Stimulated activated CD4-positive, alpha-beta T cell treated with anti-CD3 and anti-CD28 coated beads, Interleukin-4, amount 100 ng/mL, for 24 hours (primary cell): ENCODE measurements at places on chromosomes 7 and 10.

- no peak for DNase-seq
Measured at GRCh38 chr10:120971671-120972070, 120.5 kb downstream of the WDR11 start.

- DNase-seq, result no peak
Measured at GRCh38 chr10:93807371-93807770, 49.6 kb downstream of the LGI1 start.

DNA sequence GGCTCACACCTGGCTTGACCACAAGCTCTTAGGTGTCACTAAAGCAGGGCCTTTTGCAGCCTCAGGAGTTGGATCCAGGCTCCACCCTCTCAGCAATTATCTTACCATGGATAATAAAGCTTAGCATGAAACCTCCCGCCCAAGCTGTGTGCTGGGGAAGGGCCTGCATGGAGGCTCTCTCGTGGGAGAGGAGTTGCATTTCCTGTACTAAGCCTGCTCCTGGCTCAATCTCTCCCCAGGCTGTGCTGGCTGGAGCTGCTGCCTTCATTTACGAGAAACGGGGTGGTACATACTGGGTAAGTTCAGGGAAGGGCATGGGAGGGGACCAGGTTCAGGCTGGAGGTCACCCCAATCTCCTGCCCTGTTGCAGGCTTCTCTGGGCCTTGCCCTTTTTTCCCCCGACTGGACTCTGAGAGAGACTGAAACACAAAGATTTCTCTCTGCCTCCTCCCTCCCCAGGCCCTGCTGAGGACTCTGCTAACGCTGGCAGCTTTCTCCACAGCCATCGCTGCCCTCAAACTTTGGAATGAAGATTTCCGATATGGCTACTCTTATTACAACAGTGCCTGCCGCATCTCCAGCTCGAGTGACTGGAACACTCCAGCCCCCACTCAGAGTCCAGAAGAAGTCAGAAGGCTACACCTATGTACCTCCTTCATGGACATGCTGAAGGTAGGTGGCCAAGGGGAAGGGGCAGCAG lies 2.7 kb downstream of the TMEM176A start:
- DNase-seq, result no peak

- DNase-seq, result no peak
Measured at GRCh38 chr7:47414342-47415317, 167.3 kb downstream of the TNS3 start.

DNA sequence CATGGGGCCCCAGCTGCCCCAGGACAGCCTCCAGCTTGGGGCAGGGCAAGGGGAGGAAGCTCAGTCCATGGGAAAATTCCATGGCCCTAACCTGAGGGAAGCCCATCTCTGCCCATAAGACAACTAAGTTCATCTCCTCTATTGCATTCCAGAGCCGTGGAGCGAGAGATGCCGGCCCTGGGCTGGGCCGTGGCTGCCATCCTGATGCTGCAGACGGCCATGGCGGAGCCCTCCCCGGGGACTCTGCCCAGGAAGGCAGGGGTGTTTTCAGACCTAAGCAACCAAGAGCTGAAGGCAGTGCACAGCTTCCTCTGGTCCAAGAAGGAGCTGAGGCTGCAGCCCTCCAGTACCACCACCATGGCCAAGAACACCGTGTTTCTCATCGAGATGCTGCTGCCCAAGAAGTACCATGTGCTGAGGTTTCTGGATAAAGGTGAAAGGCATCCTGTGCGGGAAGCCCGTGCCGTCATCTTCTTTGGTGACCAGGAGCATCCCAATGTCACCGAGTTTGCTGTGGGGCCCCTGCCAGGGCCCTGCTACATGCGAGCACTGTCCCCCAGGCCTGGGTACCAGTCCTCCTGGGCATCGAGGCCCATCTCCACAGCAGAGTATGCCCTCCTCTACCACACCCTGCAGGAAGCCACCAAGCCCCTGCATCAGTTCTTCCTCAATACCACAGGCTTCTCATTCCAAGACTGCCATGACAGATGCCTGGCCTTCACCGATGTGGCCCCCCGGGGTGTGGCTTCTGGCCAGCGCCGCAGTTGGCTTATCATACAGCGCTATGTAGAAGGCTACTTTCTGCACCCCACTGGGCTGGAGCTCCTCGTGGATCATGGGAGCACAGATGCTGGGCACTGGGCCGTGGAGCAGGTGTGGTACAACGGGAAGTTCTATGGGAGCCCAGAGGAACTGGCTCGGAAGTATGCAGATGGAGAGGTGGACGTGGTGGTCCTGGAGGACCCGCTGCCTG lies 4.3 kb downstream of the AOC1 start:
- DNase-seq, result no peak

DNA sequence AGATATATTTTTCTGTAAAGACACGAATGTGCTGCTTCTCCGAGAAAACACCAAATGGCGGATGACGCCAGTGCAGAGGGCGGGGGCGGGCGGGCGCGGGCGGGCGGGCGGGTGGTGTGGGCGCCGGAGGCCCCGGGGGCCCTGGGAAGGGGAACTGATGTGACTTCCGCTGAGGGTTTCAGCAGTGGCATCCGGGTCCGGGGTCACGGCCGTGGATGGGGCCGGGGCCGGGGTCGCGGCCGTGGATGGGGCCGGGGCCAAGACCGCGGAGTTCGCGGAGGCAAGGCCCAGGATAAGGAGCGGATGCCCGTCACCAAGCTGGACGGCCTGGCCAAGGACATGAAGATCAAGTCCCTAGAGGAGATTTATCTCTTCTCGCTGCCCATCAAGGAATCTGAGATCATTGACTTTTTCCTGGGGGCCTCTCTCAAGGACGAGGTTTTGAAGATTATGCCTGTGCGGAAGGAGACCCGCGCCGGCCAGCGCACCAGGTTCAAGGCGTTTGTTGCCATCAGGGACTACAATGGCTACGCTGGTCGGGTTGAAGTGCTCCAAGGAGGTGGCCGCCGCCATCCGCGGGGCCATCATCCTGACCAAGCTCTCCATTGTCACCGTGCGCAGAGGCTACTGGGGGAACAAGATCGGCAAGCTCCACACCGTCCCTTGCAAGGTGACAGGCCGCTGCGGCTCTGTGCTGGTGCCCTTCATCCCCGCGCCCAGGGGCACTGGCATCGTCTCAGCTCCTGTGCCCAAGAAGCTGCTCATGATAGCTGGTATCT lies 20.3 kb upstream of the IGF2BP3 start:
- peak; percentile 43 for DNase-seq

DNA sequence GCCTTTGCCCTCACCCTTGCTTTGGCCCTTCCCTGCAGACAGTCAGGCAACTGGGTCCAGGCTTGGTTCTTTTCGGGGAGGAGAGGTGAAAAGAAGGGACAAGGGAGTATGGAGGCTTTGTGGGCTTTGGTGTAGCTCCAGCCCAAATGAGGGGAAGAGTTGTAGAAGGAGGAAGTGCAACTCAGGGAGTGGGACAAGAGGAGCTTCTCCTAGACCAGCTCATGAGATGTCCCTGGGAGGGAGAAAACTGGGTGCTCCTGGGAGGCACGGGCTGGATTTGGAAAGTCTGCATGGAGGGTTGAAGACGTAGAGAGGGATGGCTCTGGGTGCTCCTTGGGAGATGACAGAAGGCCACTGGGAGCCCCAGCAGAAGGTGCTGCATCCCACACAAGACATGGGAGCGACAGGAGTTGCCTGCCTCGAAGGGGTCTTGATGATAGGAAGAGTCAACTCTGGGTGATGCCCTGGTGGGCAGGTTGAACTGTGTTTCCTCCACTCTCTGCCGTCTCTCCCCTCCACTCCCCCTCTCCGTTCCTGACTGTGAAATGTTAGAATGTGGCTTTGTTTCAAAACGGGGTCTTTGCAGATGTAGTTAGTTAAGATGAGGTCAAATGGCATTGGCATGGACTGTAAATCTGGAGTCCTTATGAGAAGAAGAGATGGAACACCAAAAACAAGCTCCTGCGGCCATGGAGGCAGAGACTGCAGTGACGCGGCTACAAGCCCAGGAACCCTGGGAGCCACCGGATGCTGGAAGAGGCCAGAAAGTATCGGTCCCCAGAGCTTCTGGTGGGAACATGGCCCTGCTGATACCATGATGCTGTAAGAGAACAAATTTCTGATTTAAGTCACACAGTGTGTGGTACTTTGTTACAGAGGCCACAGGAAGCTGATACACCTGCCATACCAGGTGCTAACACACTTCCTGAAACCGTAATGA lies 298.5 kb downstream of the GLRX3 start:
- DNase-seq, result no peak

DNA sequence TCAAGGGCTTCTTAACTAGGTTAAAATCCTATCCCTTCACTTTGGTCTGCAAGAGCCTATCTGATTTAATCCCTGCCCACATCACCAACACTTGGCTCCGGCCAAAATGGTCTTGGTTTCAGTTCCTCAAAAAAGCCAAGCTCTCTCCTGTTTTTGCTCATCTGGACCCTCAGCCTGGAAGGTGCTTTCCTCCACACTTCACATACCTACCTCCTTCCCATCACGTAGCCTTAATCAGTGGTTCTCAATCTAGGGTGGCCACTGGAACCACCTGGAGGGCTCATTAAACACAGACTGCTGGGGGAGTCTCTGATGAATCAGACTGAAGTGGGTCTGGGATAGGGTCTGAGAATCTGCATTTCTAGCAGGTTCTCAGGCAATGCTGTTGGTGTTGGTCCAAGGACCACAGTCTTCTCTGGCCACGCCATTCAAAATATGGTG lies 227.0 kb upstream of the AOAH start:
- DNase-seq, result no peak

DNA sequence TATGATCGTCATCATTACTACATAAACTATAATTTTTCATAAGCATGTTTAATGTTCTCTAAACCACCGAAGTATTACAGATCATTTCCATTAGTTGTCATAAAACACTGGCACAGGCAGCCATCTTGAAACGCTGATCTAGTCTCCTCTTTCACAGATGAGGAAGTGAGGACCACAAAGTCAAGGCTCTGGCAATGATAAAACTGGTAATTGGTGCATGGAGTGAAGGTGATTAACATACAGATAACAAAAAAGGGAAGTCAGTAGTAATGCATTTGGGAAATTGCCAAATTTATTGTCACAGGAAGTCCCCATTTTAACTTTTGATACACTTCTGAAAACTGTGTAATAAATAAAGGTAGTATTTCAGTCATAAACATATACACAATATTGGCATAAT lies 49.3 kb downstream of the FBXL13 start:
- no peak for DNase-seq

GRCh38 chr10:27646194-27646593 lies 99.4 kb downstream of the MKX start:
- DNase-seq, result no peak

GRCh38 chr10:89062861-89063260 lies 72.3 kb downstream of the FAS start:
- DNase-seq, result no peak
